ENCODE measurements at places on chromosomes 11 and 22. TPM values are rescaled to one million over a fixed set of nuclear protein-coding genes. Genes with fewer than 3 reads are reported as not detected.

GRCh38 chr11:60781286-60781980 is 3.7 kb upstream of the MS4A10 start:
- DNase-seq = no peak

GRCh38 chr22:20013382-20013871 is 3.2 kb downstream of the ARVCF start:
- DNase-seq = peak; percentile 61

The BEST1 gene
- polyA plus RNA-seq = 5.3 TPM

DNA sequence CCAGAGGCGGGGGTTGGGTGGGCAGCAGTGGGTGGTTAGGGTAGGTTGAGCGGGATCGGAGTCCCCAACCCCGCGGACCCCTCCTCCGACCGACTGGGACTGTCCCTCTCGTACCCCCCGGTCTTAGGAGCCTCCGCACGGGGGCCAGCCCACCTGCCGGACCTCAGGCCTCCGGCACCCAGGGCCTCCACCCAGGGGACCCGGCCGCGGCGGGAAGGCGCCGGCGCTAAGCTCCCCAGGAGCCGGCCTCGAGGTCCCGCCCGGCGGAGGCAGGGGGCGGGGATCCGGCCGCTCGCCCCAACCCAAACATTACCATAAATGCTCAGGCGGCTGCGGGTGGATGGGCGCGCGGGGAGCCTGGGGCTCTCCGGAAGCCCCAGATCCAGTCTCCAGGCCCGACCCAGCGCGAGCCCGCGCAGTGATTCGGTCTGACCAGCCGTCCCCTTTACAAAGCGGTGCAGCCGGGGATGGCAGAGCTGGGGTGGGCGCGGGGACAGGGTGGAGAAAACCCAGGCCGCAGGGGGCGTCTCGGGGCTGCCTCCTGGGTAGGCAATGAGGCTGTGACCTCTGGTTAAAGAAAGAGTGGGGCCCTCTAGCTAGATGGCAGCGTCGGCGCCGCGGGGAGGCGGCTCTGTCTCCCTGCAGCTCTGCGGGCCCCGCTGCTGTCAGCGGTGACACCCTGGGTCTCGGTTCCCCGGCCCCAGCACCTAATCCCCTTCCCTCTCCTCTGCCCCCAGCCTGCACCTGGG is 4.0 kb upstream of the MCAM start:
- DNase-seq = no peak

The SIK2 gene
- 20.0 TPM for polyA plus RNA-seq

- peak; percentile 88 for DNase-seq
Observed at GRCh38 chr22:37686002-37686982, at the start of gene NOL12. NOL12 (plus strand) TSS chr22:37686343; CDS start chr22:37686393, 50 bp downstream.

The TBCEL gene
- 21.8 TPM for polyA plus RNA-seq

The PCSK7 gene
- 33.6 TPM for polyA plus RNA-seq

DNA sequence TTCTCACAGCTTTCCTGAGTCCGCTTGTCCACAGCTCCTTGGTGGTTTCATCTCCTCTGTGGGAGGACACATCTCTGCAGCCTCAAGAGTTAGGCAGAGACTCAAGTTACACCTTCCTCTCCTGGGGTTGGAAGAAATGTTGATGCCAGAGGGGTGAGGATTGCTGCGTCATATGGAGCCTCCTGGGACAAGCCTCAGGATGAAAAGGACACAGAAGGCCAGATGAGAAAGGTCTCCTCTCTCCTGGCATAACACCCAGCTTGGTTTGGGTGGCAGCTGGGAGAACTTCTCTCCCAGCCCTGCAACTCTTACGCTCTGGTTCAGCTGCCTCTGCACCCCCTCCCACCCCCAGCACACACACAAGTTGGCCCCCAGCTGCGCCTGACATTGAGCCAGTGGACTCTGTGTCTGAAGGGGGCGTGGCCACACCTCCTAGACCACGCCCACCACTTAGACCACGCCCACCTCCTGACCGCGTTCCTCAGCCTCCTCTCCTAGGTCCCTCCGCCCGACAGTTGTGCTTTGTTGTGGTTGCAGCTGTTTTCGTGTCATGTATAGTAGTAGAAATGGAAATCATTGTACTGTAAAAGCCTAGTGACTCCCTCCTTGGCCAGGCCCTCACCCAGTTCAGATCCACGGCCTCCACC is 11.7 kb downstream of the RASD2 start:
- DNase-seq = no peak

GRCh38 chr22:22552630-22553029 is 6.4 kb downstream of the PRAME start:
- DNase-seq = no peak

DNA sequence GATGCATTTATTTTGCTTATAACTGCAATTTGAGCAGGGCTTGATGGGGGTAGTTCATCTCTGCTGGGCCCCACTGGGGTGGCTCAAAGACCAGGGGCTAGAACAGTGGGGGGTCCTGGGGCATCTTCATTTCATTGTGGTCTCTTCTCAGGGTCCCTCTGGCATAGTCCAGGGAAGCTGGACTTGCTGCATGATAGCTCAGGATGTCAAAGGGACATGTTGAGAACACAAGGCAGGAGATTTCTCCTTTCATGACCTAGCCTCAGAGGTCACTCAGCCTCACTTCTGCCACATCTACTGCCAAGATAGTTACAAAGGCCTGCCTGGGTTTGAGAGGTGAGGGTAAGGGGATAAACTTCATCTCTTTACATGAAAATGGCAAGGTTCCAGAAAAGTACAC is 89.5 kb downstream of the CWC15 start:
- no peak for DNase-seq

The RIMBP3C gene
- polyA plus RNA-seq = 0.47 TPM

GRCh38 chr22:26169315-26170111 is at the start of gene SEZ6L:
SEZ6L (plus strand) TSS chr22:26169462; CDS start chr22:26169670, 208 bp downstream.
- DNase-seq = peak; percentile 17

DNA sequence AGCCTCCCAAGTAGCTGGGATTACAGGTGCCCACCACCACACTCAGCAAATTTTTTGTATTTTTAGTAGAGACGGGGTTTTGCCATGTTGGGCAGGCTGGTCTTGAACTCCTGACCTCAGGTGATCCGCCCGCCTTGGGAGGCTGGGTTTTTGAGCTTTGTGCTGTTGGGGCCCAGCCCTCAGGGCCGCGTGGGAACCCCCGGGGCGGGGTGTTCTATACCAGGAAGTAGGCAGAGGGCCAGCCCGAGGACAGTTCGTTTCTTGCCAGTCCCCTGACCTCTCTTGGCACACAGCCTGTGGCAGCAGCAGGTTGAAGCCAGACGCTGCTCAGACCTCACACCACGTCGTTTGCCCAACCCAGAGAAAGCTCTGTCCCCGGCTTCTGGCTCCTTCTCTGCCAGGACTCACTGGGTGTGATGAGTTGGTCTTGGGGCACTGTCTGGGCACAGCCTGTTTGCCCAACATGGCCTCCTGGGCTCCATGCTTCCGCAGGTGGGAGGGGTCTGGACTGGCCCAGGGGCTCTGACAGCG is 24.9 kb upstream of the CHKA start:
- DNase-seq = no peak

GRCh38 chr22:25774575-25775026 is 32.6 kb downstream of the MYO18B start:
- DNase-seq = no peak

The TREH gene
- 3.0 TPM for polyA plus RNA-seq

DNA sequence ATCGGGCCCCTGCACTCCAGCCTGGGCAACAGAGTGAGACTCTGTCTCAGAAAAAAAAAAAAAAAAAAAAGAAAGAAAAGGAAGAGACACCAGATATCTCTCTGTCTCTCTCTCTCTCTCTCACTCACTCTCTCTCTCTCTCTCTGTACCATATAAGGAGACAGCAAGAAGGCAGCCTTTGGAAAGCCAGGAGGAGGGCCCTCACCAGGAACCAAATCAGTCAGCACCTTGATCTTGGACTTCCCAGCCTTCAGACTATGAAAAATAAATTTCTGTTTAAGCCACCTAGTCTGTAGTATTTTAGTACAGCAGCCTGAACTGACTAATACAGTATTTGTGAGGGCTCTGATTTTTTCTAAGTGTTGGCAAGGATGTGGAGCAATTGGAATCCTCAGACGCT is 13.6 kb upstream of the ALDH3B2 start:
- DNase-seq = no peak

The GP1BB gene
- 6.4 TPM for polyA plus RNA-seq

GRCh38 chr22:27820896-27821866 is 19.6 kb upstream of the MN1 start:
- DNase-seq = no peak

The KCNJ11 gene
- polyA plus RNA-seq = 2.6 TPM

The HTR3A gene
- 0.11 TPM for polyA plus RNA-seq

The GLYATL2 gene
- 1.9 TPM for polyA plus RNA-seq

DNA sequence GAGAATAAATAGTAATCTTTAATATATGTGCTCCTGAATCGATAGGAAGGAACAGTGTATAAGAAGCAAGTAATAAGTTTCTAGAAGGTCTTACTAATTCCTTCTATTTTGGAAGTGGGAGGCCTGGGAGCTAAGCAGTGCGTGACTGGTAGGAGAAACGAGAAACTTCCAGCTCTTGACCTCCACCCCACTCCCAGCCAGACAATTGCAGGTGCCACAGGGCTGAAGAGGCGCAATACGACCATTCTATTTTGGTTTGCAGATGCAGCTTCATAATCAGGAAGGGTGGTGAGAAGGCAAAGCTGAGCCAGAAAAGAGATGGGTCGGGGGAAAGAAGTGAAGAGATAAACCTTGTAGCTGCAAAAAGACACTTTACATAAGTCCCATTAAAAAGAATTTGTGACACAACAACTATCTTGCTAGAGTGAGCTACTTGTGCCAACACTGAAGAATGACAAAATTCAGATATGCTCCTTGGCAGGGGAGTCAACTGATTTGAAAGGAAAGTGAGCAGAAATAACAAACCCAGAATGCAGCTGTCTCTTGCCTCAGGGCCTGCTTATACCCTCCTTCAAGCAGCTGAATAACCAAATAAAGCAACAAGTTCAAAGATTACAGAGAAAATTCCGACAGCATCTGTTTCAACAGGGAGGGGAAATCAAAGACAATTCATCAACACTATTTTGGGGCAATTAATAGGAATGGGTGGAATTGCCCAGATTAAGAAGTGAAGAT is 35.1 kb downstream of the GRIA4 start:
- no peak for DNase-seq

DNA sequence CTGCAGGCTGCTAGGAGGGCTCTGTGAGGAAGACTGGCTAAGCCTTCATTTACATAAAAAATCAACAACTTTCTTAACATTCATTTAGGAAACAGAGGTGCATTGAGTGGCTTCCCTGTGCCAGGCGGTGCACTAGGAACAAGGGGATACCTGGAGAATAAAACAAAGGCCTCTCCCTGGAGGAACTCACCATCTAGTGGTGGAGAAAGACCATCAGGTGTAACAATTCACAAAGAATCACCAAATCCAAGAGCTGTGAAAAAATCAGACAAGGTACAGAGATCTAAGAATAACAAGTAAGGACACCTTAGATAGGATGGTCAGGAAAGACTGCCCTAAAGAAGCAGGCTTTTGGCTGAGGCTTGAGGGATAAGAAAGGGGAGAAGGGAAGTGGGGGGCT is 40.3 kb downstream of the CSNK2A3 start:
- DNase-seq = no peak

DNA sequence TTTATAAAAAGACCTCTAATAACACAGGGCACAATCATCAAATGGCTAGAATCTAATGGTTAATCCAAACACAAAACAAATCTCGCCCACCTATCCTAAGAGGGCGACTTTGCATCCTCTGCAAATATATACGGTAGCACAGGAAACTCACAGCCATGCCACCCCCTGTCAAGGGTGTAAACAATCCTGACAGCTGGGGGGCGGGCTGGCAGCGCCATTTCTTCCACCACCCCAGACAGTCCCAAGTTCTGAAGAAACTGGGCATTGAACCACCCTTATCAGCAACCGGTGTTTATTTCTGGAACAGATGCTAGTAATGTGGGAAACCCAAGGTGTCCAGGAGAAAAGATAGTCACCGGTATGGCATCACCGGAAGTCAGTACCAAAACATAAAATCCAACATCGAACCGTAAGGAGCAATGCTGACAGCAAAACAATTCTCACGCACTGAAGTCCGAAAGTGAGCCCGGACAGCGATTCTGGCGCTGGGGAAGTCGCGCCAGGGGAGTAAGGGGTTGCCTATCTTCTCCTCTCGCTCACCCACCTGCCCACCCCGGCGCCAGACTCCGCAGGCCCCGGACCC is 825 bp downstream of the FBXO3 start:
- peak; percentile 16 for DNase-seq

Measured in renal pelvis (tissue), 12 donors.